MCF 10A (cell line): ENCODE measurements at places on chromosomes 13 and 19. TPM values are rescaled to one million over a fixed set of nuclear protein-coding genes. Genes with fewer than 3 reads are reported as not detected.

DNA sequence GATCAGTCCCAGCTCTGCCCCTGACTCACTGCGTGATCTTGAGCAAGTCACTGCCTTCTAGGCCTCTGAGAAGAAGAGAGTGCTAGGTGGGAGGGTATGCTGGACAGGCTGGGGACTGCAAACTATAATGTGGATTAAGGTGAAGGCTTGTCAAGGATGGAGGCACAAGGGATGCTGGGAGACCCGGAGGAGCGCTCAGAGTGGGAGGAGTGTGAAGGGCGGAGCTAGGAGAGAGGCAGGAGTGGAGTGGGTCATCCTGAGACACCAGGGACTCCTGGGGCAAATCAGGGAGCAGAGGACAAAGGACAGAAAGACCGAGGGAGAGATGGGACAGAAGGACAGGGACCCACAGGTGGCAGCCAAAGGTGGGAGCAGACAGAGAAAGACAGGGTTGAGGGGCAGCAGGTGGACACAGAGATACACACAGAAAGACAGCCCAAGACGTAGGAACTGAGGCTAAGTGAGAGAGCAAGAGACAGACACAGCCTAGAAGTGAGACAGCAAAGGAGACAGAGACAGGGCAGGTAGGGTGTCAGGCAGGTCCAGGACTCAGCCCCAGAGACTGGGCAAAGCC is 2.6 kb downstream of the GRIK5 start:
- no peak for DNase-seq

DNA sequence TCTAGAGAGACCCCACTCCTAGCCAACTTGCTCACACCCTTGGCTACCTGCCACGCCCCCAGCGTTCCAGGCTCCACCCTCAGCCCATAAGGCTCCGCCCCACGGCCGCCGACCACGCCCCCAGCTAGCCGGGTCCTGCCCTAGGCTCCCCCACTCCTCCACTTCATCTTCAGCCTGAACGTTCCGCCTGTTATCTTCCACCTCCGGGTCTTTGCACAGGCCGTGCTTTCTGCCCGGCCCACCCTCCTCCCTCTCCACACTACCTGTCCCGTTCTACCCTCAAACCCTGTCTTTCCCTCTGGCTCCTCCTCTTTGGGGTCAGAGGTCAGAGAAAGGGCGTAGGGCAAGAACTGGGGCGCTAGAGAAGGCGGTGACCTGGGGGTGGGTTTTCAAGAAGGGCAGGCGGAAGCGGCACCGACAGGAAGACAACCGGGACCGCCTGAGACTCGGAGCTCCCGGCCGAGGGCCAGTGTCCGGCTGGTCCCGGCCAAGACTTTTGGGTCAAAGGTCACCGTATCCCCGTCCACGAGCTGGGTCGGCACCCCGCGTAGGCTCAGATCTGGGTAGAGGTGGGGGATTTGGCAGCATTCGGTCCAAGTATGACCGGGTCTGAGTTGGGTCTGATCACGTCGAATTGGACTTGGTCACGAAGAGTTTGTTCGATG is 2.2 kb downstream of the PDE4C start:
- peak; percentile 32 for DNase-seq

DNA sequence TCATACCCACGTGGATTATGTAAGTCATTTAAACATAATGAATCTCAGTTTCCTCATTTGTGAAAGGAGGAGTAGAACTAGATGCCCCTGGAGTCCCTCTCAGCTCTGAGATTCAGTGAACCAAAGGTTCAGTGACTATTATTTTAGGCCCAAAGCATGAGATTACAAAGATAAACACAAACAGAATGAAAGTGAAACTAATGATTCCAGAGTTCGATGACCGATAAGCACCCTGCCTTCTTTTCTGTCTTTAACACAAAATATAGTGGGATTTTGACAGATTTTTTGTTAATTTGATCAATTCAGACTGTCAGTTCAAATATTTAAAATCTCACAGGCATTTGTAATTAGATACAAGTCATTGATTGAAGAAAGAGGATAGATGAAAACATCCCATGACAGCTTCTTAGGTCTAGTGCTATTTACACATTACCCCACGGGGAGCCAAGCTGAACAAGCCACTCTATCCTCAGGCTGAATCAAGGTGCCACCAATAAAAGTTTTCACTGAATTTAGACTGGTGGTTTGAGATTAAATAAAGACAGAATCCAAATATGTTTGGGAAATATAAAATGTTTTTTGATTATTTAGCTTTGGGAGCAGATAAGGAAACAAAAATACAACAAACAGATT is 64.6 kb upstream of the RAP2A start:
- DNase-seq: peak; percentile 35

DNA sequence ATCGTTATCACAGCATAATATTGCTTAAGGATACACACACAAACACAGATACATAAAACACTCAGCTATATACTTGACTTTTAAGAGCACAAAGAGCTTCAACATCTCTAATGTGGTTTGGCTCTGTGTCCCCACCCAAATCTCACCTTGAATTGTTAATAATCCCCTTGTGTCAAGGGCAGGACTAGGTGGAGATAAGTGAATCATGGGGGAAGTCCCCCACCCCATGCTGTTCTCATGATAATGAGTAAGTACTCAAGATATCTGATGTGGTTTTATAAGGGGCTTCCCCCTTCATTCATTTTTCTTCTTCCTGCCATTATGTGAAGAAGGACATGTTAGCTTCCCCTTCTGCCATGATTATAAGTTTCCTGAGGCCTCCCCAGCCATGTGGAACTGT is 481.4 kb downstream of the PCDH9 start:
- no peak for DNase-seq

- DNase-seq: no peak
Observed at GRCh38 chr13:86877441-86877840, 793.7 kb upstream of the SLITRK5 start.

Gene FXYD1
- not detected in 2 replicates for total RNA-seq

Gene CCDC8
- not detected in 2 replicates for total RNA-seq
